ENCODE measurements at places on chromosomes 2 and 18. TPM values are rescaled to one million over a fixed set of nuclear protein-coding genes. Genes with fewer than 3 reads are reported as not detected.

NDUFB3 gene
- 6.4 TPM for total RNA-seq

SERPINB12 gene
- not detected for total RNA-seq

GAL3ST2 gene
- 90.1 TPM for total RNA-seq

CCDC148 gene
- total RNA-seq, result not detected

NGEF gene
- total RNA-seq, result 46.1 TPM

STARD6 gene
- not detected for total RNA-seq

- no peak for DNase-seq
These were observed 132.2 kb downstream of the DNER start for GRCh38 chr2:229582151-229582550.

GRCh38 chr2:213004197-213004821 is 147.1 kb downstream of the IKZF2 start:
- no peak for DNase-seq

GRCh38 chr2:152846697-152847470 is 128.5 kb downstream of the ARL6IP6 start:
- no peak for DNase-seq

GRCh38 chr18:7760967-7761948 is 194.1 kb downstream of the PTPRM start:
- DNase-seq, result no peak

DNA sequence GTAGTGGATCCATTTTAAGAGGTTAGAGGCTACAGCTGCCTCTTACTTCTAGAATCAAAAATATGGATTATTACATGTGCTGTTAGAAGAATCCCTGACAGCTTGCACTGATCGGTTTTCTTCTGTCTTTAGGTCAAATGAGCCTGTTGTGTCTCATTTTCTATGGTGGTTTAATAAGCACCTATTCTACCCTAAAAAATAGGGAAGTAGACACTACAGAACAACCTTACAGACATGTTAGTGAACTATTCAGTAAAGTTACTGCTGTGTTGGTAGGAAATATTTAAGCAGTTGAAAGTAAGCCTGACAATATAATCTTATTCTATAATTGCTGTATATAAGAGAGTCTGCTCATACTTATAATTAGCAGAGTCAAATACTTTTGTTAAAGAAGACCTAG is 168.5 kb upstream of the NOSTRIN start:
- no peak for DNase-seq

DNA sequence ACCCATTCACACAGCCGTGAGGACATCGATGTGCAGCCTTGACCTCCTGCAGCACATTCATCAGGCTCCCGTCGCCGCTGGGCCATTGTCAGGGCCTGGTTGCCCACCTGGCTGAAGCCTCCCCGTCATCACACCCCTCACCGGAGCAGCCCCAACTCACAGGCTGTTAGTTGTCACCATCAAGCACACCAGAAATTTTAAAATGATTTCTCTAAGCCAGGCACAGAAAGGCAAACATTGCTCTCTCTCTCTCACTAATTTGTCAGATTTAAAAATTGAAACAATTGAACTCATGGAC is 167.1 kb downstream of the RTP5 start:
- DNase-seq, result no peak
